ENCODE measurements at places on chromosomes 4 and X.

- no peak for DNase-seq
Measured at GRCh38 chr4:100103671-100104070, 86.6 kb downstream of the DDIT4L start.

DNA sequence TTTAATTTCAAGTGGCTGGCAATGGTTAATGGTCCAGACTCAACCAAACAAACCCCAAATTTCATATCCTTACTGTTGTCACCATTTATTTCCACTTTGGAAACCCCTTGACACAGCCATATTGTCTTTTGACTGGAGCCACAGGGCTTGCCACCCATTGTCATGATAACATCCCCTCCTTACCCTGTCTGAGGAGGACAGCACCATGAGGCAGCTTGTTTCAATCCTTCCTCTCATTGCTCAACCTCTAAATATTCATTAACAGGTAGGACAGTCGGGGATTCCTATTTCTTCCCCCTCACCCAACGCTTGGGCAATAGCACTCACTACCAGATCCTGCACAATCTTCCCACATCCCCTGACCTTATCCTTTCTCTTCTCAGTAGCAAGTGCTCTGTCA lies 92.1 kb downstream of the CEP135 start:
- DNase-seq: no peak

DNA sequence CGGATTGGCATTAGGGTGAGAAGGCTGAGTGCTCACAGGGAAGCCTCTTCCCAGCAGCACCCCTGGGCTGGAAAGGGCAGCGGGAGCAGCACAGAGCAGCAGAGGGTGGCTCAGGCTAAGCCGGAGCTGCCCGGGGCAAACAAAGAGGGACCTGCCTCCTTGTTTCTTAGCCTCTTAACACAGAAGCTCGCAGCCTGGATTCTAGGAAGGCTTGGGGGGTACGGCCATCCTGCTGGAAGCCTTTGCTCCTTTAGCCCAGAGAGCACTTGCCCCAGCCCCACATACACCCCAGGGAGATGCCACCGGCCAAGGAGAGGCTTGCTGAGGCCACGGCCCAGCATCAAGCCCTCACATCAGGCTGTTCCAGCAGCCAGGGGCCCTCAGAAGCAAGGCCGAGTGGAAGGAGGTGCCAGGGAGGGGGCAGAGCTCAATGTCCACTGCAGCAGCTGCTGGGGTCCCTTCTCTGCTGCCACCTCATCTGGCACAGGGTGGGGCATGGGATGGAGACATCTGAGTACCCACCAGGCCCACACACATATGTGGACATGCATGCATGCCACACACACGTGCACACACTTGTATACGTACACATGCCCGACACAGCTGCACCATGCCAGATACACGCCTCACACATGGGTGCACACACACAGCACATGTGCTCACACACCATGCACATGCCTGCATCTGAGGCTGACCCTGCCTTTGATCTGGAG lies 20.3 kb upstream of the SPON2 start:
- DNase-seq: no peak

- DNase-seq: no peak
Measured at GRCh38 chrX:145813081-145813480, 4.5 kb upstream of the SLITRK2 start.

- no peak for DNase-seq
Measured at GRCh38 chrX:151416579-151416978, 19.6 kb downstream of the VMA21 start.

- DNase-seq: peak; percentile 72
Measured at GRCh38 chr4:3074846-3075651, 568 bp downstream of the HTT start.

GRCh38 chr4:56611501-56611900 lies 69.6 kb downstream of the HOPX start:
- DNase-seq: no peak

- no peak for DNase-seq
Measured at GRCh38 chr4:37607018-37607417, 79.2 kb downstream of the RELL1 start.

DNA sequence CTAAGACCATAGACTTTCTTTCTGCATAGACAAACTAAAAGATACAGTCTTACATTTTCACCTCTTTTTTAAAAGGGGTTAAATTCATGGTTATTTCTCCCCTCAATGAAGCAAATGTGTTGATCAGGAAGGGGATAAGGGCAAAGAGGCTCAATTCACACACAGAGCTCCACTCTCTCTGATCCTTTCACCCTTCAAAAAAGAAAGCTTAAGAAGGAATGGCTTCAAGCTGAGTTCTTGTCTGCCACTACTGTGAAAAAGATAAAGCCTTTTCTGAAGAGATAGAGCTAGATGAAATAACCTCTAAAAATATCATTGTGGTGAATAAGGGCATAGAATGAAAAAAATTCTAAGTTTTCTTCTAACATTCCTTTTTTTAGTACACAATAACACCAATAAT lies 28.3 kb downstream of the SEPSECS start:
- DNase-seq: no peak

DNA sequence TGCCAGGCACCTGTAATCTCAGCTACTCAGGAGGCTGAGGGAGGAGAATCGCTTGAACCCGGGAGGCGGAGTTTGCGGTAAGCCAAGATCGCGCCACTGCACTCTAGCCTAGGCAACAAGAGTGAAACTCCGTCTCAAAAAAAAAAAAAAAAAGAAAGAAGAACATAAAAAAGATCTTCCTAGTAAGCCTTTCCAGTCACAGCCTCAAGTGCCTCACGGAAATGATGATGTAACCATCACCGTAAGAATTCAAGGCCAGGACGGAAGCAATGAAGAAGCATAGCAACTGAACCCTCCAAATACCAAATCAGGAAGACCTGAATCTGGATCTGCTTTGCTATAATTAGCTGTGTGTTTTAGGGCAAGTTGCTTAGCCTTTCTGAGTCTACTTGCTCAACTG lies 28.8 kb downstream of the RBM47 start:
- no peak for DNase-seq

GRCh38 chr4:177191586-177191985 lies 118.1 kb upstream of the NEIL3 start:
- DNase-seq: no peak

DNA sequence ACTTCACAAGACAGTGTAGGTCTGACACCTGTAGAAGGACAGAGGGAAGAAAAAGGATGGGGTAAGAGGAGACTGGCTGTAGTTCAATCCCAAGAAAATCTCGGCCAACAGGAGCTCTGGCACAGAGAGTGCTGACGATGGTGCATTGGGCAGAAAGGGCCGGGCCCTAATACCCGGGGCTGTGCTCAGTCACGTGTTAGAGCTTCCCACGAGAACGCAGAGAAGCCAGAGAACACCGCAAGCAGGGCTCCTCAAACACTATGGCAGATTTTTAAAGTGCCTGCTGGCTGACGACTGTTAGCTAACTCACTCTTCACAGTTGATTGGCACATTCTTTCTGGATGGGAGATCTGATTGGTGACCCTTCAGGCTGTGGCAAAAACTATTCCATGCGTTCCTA lies 35.5 kb downstream of the EREG start:
- DNase-seq: peak; percentile 0

DNA sequence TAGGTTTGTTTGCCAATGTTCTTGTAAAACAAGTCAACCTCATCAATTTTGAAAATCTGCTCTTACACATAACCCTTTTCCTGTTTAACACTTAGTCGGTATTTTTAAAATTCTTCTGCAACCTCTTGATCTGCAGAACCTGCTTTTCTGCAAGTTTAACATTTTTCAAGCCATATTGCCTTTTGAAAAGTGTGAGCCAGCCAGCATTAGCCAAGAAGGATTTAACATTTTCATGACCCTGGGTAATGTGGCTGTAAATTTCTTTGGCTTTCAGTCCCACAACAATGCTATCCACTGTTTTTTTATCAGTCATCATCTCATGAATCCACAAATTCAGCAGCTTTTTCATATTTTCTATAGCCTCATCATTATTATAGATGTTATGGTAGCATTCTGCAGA lies 956.5 kb downstream of the FAT4 start:
- DNase-seq: no peak

DNA sequence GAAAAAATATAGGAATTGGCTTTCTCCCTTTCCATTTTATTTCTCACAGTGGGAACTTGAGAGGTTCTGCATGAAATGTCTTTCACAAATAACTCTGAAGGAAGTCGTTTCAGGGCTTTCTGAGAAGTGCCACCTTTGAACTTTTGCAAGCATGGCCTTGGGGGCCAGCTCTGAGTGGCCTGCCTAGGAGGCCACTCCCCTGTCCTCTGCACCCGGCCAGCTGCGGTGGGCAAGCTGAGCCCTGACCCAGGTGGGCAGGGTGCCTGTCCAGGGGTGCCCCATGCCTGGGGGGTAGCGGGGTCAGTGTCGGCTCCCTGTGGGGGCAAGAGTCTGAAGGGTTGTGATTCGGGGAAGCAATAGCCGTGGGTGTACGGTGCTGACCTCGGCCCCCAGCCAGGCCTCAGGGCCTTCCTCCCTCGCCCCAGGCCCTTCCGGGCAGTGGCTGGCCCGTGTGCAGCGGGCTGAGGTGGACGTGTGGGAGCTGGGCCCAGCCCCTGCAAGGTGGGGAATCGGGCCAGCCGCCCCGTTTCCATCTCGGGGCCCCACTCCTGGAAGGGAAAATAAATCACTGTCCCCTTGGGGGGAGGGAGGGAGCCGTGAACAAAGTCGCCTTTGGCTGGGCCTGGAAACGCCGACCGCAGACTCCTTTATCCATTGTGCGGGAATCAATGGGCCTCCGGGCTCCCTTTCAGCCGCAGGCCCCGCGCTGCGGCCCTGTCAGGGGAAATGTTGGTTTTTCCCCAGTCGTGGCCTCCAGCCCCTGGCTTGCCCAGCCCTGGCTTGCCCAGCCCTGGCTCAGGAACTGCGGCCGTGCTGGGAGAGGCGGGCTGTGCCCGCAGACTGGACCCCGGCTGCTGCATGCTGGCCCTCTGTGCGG lies 3.1 kb downstream of the FGFRL1 start:
- no peak for DNase-seq

GRCh38 chrX:130594453-130594916 lies 192.7 kb downstream of the RBMX2 start:
- no peak for DNase-seq

GRCh38 chr4:147723326-147723725 lies 8.6 kb upstream of the ARHGAP10 start:
- DNase-seq: no peak

DNA sequence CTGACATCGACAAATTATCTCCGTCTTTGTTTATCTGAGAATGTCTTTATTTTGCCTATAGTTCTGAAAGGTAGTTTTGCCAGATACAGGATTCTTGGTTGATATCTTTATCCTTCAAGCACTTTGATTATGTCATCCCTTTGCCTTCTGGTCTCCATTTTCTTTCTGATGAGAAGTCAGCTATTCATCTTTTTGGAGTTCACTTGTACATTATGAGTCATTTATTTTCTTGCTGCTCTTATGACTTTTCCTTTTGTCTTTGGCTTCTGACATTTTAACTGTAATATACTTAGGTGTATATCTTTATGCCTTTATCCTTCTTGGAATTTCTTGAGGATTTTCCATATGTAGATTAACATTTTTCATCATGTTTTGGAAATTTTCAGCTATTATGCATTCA lies 51.4 kb downstream of the SHROOM4 start:
- no peak for DNase-seq

DNA sequence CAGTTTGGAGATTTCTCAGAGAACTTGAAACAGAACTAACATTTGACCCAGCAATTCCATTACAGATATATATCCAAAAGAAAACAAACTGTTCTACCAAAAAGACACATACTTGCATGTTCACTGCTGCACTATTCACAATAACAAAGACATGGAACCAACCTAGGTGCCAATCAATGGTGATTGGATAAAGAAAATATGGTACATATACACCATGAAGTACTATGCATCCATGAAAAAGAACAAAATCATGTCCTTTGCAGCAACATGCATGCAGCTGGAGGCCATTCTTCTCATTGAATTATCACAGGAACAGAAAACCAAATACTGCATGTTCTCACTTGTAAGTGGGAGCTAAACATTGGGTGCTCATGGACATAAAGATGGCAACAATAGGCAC lies 47.6 kb upstream of the LNX1 start:
- no peak for DNase-seq

DNA sequence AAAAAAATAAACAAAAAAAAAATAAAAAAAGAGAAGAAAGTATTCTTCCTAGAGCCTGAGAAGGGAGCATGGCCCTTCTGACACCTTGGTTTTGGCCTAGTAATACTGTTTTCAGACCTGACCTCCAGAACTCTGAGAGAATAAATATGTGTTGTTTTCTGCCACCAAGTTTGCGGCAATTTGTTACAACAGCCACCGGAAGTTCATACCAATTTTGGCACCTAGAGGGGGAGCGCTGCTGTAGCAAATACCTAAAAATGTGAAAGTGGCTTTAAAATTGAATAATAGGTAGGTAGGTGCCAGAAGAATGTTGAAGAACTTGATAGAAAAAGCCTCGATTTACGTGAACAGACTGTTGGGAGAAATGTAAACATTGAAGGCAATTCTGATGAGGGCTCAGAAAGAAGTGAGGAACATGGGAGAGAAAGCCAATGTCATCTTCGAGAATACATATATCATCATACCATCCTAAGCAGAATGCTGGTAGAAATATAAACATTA lies 27.5 kb upstream of the SPACA5B start:
- no peak for DNase-seq
